ENCODE measurements at places on chromosomes 1 and 21. TPM values are rescaled to one million over a fixed set of nuclear protein-coding genes. Genes with fewer than 3 reads are reported as not detected.

AKT3 gene
- 3.4 TPM for polyA plus RNA-seq

PLD5 gene
- 0.45 TPM for polyA plus RNA-seq

SLC1A7 gene
- polyA plus RNA-seq = not detected

SPRR3 gene
- not detected for polyA plus RNA-seq

RIPPLY3 gene
- polyA plus RNA-seq = not detected

NTNG1 gene
- 2.2 TPM for polyA plus RNA-seq

CD5L gene
- not detected for polyA plus RNA-seq

OR10J1 gene
- not detected for polyA plus RNA-seq

ERVH48-1 gene
- polyA plus RNA-seq = not detected

CLCA2 gene
- polyA plus RNA-seq = not detected

PEAR1 gene
- polyA plus RNA-seq = 0.27 TPM

REN gene
- polyA plus RNA-seq = not detected

OR2L3 gene
- polyA plus RNA-seq = not detected

SMCP gene
- polyA plus RNA-seq = not detected

SPATA46 gene
- polyA plus RNA-seq = not detected

RAB4A gene
- 23.1 TPM for polyA plus RNA-seq

BSND gene
- polyA plus RNA-seq = not detected

CCDC30 gene
- 1.9 TPM for polyA plus RNA-seq

C1orf35 gene
- 15.5 TPM for polyA plus RNA-seq

GNG4 gene
- not detected for polyA plus RNA-seq

SLC25A44 gene
- polyA plus RNA-seq = 11.2 TPM

RAD54L gene
- polyA plus RNA-seq = not detected

NPPB gene
- polyA plus RNA-seq = not detected

PRCC gene
- 31.9 TPM for polyA plus RNA-seq

CASP9 gene
- 13.6 TPM for polyA plus RNA-seq

TCHH gene
- polyA plus RNA-seq = not detected

TDRD5 gene
- polyA plus RNA-seq = not detected

TMPRSS2 gene
- not detected for polyA plus RNA-seq

IVL gene
- not detected for polyA plus RNA-seq

CDC14A gene
- polyA plus RNA-seq = 17.1 TPM

MRPS21 gene
- 84.1 TPM for polyA plus RNA-seq

CHD5 gene
- polyA plus RNA-seq = not detected

RORC gene
- polyA plus RNA-seq = not detected

ERICH3 gene
- not detected for polyA plus RNA-seq

UQCRHL gene
- polyA plus RNA-seq = 0.47 TPM

SLC6A9 gene
- polyA plus RNA-seq = not detected

CLCA4 gene
- polyA plus RNA-seq = not detected

PSRC1 gene
- not detected for polyA plus RNA-seq

HENMT1 gene
- polyA plus RNA-seq = 3.2 TPM

EXO1 gene
- not detected for polyA plus RNA-seq

CADM3 gene
- polyA plus RNA-seq = not detected

CLDN17 gene
- polyA plus RNA-seq = not detected

FGR gene
- polyA plus RNA-seq = 131 TPM

RAB7B gene
- not detected for polyA plus RNA-seq

AUNIP gene
- polyA plus RNA-seq = not detected

C1orf94 gene
- not detected for polyA plus RNA-seq

NR0B2 gene
- not detected for polyA plus RNA-seq

TSPAN2 gene
- polyA plus RNA-seq = not detected
